ENCODE measurements at places on chromosomes 4 and X. TPM values are rescaled to one million over a fixed set of nuclear protein-coding genes. Genes with fewer than 3 reads are reported as not detected.

GRCh38 chrX:56313308-56313707, 81.2 kb downstream of the KLF8 start:
- DNase-seq = no peak

DNA sequence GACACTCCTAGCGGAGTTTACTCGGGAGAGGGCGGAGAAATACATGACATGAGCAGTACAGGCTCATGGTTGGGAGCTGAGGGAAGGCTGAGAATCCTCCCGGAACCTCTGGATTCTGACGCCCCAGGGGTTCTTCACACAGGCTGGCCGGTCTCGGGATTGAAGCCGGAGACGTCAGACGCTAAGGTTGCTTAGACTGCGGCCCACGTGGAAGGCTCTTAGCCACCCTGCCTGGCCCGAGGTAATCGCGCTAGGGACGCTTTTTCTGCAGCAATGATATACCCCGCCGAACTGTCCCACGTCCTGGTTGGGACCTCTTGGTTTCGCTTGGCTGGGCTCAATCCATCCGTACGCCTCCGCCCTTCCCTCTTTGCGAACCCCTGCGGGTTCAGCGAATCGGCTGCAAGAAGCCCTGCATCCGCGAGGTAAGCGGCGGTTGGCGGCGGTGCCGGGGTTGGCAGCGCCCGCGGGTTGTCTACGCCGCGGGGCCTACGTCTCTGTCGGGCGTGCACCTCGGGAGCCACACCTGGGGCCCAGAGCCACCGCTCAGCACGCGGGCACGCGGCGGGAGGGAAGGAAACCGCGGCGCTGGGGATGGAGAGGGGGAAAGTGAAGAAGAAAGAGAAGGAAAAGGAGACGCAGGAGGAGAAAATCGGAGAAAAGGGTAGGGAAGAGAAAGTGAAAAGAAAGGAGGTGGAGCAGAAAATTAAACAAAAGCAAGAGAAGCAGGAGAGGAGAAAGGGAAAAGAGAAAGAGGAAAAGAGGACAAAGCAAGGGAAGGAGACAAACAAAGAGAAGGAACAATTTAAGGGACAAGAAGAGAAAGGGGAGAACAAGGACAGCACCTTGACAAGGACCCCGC, at the start of gene ARL9:
TSS of gene ARL9 (plus strand) at position 523 of the 862 bp plus-strand sequence. CDS start at position 595, 72 bp downstream.
- DNase-seq = peak; percentile 35

- DNase-seq = no peak
Measured at GRCh38 chrX:5672099-5672498, 556.6 kb downstream of the NLGN4X start.

DNA sequence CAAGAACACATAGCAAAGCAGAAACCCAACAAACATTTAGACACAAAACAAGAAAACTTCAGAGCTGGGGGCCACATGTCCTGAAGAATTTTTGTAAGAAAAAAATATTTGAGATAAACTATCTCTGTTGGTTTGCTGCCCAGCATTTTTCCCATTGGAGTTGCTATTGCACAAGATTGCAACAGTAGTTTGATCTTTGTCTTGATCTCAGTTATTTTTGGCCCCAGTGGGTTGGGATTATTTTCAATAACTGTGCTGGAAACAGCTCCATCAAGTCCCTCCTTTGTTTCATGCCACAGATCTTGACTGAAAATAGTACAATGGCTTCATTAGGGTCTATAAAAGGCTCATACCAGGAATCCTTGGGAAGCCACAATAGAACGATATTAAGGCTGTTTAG, 103.8 kb upstream of the RAI2 start:
- DNase-seq = no peak

- DNase-seq = no peak
Measured at GRCh38 chr4:94507708-94508107, 56.0 kb downstream of the PDLIM5 start.

DNA sequence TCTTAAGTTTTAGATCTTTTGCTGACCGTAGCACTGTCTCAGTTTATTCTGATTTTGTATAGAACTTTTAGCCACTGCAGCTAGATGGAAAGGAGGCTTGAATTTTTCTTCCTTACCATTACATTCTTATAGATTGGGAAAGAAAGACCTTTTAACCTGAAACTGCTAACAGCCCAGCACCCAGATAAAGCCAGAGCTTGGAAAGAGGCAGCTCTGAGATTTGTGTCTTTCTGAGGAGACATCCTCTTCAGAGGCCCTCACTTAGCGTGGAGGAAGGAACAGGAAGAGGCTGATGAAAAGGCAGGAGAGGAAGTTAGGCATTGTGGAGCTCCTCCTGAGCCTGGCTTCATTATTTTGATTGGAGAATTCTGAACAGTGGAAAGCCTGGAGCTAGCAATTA, 35.1 kb downstream of the ATG4A start:
- DNase-seq = no peak

DNA sequence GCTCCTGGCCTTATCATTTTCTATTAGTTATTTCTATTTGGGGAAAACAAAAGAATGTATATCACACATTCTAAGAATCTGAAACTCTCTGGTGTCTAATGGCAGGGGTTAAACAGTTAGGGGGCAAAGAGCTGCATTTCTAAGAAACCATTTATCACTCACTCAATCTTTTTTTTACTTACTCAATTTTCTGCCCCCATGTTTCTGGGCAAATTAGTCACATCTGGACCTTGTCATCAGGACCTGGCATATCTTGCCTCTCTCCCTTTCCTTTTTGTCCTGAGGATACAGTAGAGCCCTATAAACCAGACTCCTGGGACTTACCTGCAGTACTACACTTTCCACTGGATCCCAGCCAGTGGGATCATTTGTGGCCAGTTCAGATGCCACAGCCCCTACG, 89.1 kb downstream of the ANXA3 start:
- DNase-seq = no peak

- no peak for DNase-seq
Measured at GRCh38 chr4:56123051-56123450, 174.3 kb downstream of the CEP135 start.

DNA sequence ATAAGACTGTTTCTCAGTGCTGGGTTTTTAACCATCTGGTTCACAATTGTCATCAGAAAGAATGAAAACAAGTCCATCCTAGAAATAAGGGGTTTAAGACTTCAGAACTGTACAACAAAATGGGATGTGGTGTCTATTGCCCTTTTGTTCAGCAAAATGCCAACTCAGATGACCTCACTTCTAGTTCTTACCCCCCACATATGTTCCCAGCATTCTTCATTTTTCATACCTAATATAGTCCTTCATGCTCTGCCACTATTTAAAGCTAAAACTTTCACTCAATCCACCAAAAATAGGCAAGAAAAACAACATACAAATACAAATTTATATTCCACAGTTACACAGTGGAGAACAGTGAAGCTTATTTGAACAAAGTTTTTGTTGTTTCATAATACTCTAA, 111.4 kb downstream of the SORBS2 start:
- no peak for DNase-seq

- DNase-seq = no peak
Measured at GRCh38 chrX:140765043-140765784, 55.7 kb downstream of the LINC00632 start.

DNA sequence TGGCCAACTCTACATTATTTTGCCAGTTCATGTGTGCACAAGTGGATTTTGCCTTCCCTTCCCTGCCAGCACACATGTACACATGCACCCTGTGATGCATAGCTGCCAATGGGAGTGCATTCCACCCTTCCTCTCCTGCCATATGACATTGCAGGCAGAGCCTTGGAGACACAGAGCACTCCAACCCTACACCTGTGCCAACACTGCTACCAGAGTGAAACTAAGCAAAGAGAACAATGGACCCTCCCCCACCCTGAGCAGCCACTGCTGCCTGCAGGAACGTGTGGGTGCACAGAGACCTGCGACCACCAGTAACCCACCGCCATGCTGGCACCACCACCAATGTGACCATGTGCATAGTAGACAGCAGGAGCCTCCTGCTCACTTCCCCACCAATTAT, 78.4 kb downstream of the ITM2A start:
- no peak for DNase-seq

GRCh38 chr4:8641256-8641655, 48.7 kb downstream of the CPZ start:
- no peak for DNase-seq

DNA sequence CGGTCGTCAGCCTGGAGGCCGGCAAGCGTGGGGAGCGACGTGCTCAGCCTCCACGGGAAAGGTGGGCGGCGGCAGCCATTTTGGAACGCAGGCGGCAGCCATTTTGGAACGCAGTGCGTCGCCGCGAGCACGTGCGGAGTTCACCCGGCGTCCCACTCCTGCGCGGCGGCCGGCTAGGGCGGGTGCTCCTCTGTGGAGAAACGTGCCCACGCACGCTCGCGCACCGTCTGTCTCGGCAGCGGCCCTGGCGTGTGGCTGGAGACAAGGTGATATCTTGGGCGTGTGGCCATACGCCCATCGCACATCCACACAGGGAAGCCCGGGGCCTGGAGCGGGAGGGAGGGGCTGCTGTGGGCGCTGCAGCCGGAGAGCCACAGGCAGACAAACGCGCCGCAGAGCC, 21.1 kb downstream of the CPLX1 start:
- DNase-seq = no peak

- DNase-seq = no peak
Measured at GRCh38 chr4:103842076-103842475, 122.3 kb upstream of the TACR3 start.

ASB12 gene
- 0.31 TPM for total RNA-seq

FAT4 gene
- 95.3 TPM for total RNA-seq

NAP1L3 gene
- total RNA-seq = 126 TPM

PTCHD1 gene
- 14.0 TPM for total RNA-seq

FAM9C gene
- total RNA-seq = 0.31 TPM

AMBN gene
- not detected for total RNA-seq

TMPRSS11B gene
- total RNA-seq = 0.78 TPM

QRFPR gene
- not detected for total RNA-seq

Data from occipital lobe (tissue), 3 donors.